ENCODE measurements at places on chromosomes 5 and 9.
A peak's percentile ranks its signal among the peaks of the same experiment; 100 is the strongest.

GRCh38 chr5:110377361-110377760 lies 349.1 kb downstream of the TMEM232 start:
- no peak for DNase-seq

- no peak for DNase-seq
These were observed 11.7 kb downstream of the STX17 start for GRCh38 chr9:99918134-99918533.

GRCh38 chr5:166570865-166571264 lies 1720.6 kb upstream of the WWC1 start:
- no peak for DNase-seq

GRCh38 chr5:69418554-69418953 lies 3.6 kb downstream of the MARVELD2 start:
- DNase-seq: no peak

GRCh38 chr5:147578228-147579024 lies 68.6 kb upstream of the DPYSL3 start:
- peak; percentile 29 for DNase-seq

DNA sequence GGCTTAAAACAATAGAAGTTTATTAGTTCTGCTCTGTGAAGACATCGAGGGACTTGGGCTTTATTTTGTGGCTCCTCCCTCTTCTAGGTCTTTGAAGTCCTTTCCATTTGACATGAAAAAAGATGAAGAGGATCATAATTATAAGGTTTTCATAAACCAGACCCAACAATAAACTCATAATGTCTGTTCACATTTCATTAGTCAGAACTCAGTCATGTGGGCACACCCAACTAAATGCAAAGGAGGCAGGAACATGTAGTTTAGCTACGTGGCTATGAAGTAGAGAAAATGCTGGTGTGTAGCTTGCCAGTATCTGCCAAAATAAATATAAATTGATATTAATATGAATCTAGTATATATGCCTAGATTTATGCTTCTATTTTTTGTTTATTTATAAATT lies 393.9 kb upstream of the C9orf72 start:
- no peak for DNase-seq

Data from Kasumi-1 (cell line).